ENCODE measurements at places on chromosomes 13 and 19.

- ATAC-seq = no peak
Observed at GRCh38 chr19:43362179-43362578, 8.7 kb downstream of the CD177 start.

GRCh38 chr19:19262190-19263057 lies 10.7 kb downstream of the TM6SF2 start:
- no peak for ATAC-seq

DNA sequence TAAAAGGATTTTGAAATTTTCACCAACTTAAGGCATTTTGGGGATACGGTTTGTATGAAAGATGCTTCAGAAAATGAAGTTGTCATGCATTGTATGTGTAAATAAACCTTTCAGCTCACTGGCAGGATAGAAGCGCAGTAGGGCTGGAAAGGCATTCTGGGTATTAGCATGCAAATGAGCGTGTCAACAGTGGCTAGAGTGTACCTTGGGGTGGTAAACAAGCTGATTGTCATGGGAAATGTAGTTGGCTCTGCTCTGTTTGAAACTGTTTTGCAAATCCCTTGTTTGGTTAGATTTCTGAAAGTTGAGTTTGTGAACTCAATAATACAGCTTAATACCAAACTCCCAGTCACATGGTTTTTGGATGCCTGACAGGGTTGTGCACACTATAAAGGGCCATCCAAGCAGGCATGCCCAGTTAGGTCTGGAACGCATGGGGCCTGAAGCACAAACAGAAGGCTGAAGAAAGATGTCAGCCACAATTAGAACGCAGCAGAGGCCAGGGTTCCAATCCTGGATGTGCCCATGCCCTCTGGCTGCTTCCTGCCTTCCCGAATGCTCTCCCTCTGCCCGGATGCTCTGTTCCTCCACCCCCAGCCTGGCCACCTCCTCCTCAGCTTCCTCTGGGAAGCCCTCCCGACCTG lies 14.6 kb downstream of the GSX1 start:
- no peak for ATAC-seq

DNA sequence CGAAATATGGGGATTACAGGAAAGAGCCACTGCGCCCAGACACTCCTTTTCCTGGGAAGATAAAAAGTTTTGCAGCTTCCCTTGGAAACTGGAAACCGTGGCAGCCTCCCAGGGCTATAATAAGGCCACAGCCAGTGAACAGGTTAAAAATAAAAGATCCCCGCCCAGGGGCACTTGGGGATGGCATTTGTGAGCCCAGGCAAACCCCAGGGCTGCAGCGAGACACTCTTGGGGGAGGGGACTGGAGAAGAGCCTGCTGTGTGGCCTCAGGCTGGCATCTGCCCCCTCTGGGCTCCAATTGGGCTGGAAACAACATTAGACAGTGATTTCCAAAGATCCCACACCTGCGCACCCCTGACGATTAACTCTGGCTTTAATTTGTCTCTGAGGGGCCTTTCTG lies 11.2 kb downstream of the FEM1A start:
- ATAC-seq = no peak

- ATAC-seq = no peak
Observed at GRCh38 chr13:27176470-27177410, 5.1 kb upstream of the USP12 start.

DNA sequence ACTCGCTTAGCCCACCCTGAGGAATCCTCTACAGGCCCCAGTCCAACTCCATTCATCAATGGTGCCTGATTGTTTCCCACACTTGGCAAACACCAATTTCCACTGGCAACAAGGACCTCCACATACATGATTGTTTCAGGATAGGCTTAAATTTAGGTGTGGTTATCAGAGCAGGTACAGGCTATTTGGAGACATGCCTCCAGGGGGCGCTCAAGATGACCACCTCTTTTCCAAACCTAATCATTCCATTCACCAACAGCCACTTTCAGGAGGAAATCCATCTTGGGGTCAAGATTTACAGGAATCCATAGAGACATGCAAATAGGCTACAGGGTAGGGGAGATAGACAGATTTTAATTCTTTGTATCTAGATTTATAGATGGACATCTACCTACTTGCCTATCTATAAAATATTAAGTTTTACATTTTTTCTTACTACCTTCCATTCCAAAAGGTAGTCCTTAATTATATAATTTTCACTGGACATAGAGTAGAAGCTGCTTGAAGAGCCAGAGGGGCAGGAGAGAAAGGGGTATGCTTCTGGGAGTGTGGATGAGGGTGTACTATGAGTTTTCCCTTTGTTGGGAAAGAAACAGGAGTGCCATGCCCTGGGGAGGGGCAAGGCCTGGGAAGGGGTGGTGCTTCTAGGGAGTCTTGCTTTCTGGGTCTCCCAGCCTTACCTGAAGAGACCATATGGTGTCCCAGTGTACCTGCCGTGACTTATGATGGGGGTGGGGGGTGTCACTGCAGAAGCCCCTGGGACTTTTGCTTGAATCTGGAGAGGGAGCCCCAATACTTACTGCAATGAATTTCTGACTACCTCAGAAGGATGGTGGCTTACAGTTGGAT lies 14.1 kb upstream of the PCDH8 start:
- no peak for ATAC-seq

DNA sequence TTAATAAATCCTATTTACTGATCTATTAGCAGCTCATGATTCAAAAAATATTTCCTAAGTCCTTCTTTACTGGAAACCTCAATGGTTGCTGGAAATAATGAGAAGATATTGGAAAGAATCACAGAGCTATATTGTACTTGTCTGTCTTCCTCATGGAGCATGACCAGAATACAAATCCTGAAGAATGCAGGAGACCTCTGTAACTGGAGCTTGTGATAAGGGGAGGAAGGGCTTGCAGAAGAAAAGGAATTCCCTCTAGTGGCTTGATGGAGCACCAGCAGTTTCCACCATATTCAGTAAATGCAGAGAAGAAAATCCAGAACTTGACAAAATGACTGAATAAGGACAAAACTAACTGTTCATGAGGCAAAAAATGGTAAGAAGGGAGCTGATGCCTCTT lies 1333.1 kb downstream of the EFNB2 start:
- ATAC-seq = no peak

- ATAC-seq = peak; percentile 94
Observed at GRCh38 chr13:40060296-40061007, 405.0 kb downstream of the COG6 start.

- ATAC-seq = no peak
Observed at GRCh38 chr19:16969135-16969534, 57.5 kb downstream of the CPAMD8 start.

DNA sequence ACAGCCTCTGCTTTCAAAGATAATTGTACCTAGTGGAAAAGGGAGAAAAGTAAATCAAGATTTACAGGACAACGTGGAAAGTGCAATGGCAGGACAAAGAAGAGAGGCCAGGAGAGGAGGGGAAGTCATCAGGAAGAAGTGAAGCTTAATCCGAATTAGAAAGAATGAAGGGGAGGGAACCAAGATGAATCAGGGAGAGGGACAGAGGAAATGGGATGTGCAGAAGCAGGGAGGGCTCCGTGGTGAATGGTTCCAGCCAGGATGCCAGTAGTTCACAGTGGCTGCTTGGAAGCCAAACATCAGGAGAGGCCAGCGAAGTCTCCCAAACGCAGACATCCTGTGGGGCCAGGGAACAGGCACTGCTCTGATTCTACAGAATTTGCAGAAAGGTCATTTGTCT lies 144.4 kb downstream of the LIG4 start:
- no peak for ATAC-seq

GRCh38 chr13:69776937-69777336 lies 330.7 kb upstream of the ATXN8OS start:
- ATAC-seq = no peak

Measured in activated CD4-positive, CD25-positive, alpha-beta regulatory T cell treated with anti-CD3 and anti-CD28 coated beads, Interleukin-2, amount 50 U/mL, for 24 hours (primary cell).